ENCODE measurements at places on chromosomes 5 and 9. TPM values are rescaled to one million over a fixed set of nuclear protein-coding genes. Genes with fewer than 3 reads are reported as not detected.

Gene KIAA1958
- total RNA-seq = 13.3 TPM

Gene FAM169A
- total RNA-seq = 10.2 TPM

Gene IL5
- not detected for total RNA-seq

Gene EQTN
- total RNA-seq = not detected

Gene STPG3
- total RNA-seq = not detected
